ENCODE measurements at places on chromosomes 12 and 14. TPM values are rescaled to one million over a fixed set of nuclear protein-coding genes. Genes with fewer than 3 reads are reported as not detected.

Gene SERPINA1
- total RNA-seq: 2.3 TPM

Gene LRP1-AS
- total RNA-seq: not detected

Gene TBK1
- total RNA-seq: 22.4 TPM

Gene MLF2
- 247 TPM for total RNA-seq

Gene AQP5
- total RNA-seq: not detected

Gene TPPP2
- not detected for total RNA-seq

Gene MUCL1
- total RNA-seq: not detected

- H3K27ac ChIP-seq: no peak overlapping the region
- no peaks in the 10 kb centered on the region for H3K27me3 ChIP-seq
- H3K4me1 ChIP-seq: peaks cover 19% of the 10 kb centered on the region
- no peak overlapping the region for H3K4me3 ChIP-seq
- H3K36me3 ChIP-seq: no peaks in the 10 kb centered on the region
- no peak for DNase-seq
Measured at GRCh38 chr12:90515199-90516175, 439.5 kb downstream of the CCER1 start.

DNA sequence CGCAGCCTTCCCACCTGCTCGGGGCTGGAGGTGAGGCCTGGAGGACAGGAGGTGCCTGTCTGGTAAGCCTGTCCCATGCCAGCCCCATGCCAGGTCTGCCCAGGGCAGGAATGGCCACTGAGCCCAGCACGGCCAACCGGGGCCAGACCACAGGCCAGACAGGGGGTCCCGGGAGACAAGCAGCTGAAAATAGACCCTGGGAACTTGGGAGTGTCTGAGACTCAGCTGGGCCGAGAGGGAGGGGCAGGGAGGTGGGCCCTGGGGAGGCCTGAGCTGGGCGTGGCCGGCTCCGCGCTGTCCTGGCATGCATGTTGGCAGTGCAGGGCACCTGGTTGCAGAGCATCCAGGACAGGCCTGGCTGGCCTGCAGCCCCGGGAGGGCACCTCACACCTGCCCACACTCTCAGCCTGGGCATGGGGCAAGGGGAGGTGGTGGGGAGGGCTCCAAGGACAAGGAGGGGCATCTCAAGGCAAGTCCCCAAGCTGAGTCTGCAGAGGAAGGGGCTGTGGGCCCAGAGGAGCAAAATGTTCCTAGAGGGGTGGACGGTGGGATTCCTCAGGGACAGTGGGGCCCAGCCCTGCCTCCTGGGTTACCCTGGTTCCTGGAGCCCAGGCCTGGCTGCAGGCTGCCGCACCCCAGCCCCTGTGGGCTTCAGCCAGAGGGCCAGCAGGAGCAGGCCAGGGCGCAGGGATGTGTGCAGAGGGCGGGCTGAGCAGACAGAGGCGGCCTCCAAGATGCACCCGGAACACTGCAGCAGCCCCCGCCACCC is 3.2 kb upstream of the CRIP1 start:
- no peak overlapping the region for H3K4me3 ChIP-seq
- peak overlapping the region; percentile 99 for H3K27ac ChIP-seq
- H3K36me3 ChIP-seq: peaks cover 16% of the 10 kb centered on the region
- H3K4me1 ChIP-seq: peaks cover 100% of the 10 kb centered on the region

DNA sequence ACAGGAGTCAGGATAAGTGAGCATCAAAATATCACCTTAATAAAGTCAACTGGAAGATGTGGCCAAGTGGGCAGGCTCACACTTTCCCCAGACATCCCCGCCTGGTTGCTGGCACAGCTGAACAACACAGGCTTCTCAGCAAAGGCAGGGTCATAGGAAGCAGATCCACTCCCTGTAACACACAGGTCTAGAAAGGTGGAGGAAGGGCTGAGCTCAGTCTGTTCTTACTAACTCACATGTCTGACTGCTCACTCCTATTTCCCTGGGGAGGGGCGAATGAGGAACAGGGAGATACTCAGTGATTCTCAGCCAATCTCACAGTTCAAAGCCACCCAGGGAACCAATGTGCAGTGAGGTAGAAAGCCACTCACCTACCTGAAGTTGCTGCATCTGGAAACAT is 45.0 kb upstream of the AMN1 start:
- no peaks in the 10 kb centered on the region for H3K4me1 ChIP-seq
- no peak for DNase-seq
- H3K27me3 ChIP-seq: no peaks in the 10 kb centered on the region

DNA sequence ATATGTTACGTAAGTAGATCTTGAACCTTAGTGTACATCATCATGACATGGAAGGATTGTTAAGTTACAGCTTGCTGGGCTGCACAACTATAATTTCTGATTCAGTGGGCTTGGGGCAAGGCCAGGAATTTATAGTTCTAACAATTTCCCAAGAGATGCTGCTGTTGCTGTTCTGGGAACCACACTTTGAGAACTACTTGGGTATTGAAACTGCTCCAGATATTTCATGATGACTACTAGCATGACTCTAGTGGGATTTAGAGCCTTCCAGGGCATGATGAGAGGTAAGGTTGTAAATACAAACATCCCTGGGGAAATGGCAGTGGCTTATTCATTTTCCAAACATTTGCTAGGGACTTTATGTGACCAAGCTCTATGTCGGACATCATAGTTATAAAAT is 904.8 kb upstream of the SEL1L start:
- H3K27ac ChIP-seq: no peak overlapping the region
- no peaks in the 10 kb centered on the region for H3K4me1 ChIP-seq
- H3K36me3 ChIP-seq: no peaks in the 10 kb centered on the region
- DNase-seq: no peak
- H3K4me3 ChIP-seq: no peak overlapping the region

DNA sequence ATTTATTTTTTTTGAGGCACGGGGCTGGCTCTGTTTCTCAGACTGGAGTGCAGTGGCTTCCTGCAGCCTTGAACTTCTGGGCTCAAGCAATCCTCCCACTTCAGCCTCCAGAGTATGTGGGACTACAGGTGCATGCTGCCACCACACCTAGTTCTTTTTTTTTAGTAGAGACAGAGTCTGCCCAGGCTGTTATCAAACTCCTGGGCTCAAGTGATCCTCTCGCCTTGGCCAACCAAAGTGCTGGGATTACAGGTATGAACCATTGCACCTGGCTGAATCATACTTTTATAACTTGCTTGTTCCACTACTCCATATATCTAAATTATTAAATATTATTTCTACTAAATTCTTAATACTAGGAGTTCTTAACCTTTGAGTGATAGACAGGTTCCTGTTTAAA is 111.6 kb downstream of the BTG1 start:
- H3K4me1 ChIP-seq: peaks cover 83% of the 10 kb centered on the region
- no peak overlapping the region for H3K4me3 ChIP-seq
- no peaks in the 10 kb centered on the region for H3K36me3 ChIP-seq
- H3K27ac ChIP-seq: peak overlapping the region; percentile 86
- no peaks in the 10 kb centered on the region for H3K27me3 ChIP-seq
- no peak for DNase-seq

DNA sequence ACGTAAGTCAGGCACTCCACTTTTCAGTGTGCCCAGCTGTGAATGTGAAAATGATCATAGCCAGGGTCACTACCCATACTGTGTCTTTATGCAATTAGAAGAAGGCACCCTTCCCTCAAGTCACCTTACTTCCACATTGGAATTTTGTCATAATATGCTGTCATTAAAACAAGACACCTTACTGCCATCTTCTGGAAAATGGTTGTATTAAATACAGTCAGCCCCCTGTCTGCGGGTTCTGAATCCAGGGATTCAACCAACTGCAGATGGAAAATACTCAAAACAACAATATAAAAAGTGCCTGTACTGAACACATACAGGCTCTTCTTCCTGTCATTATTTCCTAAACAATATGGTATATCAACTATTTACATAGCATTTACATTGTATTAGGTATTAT is 70.2 kb upstream of the TBX5 start:
- no peak overlapping the region for H3K27ac ChIP-seq
- no peak for DNase-seq
- H3K27me3 ChIP-seq: peaks cover 4% of the 10 kb centered on the region
- peaks cover 16% of the 10 kb centered on the region for H3K4me1 ChIP-seq
- no peaks in the 10 kb centered on the region for H3K36me3 ChIP-seq
- H3K4me3 ChIP-seq: no peak overlapping the region

GRCh38 chr12:25500651-25501050 is 52.4 kb downstream of the LMNTD1 start:
- no peaks in the 10 kb centered on the region for H3K27me3 ChIP-seq
- DNase-seq: no peak
- H3K27ac ChIP-seq: no peak overlapping the region
- no peak overlapping the region for H3K4me3 ChIP-seq
- H3K4me1 ChIP-seq: no peaks in the 10 kb centered on the region

DNA sequence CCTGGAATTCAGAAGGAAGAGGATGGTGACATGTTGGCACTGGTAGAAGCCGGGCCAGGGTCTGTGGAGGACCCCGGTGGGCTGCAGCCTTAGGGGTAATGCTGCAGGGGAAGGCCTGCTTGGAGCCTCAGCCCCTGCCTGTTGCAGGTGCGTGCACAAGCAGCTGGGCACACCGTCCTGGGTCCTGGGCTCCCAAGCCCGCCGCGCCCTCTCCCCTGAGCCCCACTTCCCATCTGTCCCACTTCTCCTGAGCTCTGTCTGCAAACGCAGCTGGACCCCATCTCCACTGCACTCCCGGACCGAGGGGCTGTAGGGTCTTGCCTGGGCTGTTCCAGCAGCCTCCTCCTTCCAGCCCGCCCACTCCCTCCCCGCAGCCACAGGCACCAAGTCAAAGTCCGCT is 116.8 kb downstream of the GLT1D1 start:
- no peak overlapping the region for H3K4me3 ChIP-seq
- no peak overlapping the region for H3K27ac ChIP-seq
- H3K27me3 ChIP-seq: peaks cover 4% of the 10 kb centered on the region
- no peak for DNase-seq

DNA sequence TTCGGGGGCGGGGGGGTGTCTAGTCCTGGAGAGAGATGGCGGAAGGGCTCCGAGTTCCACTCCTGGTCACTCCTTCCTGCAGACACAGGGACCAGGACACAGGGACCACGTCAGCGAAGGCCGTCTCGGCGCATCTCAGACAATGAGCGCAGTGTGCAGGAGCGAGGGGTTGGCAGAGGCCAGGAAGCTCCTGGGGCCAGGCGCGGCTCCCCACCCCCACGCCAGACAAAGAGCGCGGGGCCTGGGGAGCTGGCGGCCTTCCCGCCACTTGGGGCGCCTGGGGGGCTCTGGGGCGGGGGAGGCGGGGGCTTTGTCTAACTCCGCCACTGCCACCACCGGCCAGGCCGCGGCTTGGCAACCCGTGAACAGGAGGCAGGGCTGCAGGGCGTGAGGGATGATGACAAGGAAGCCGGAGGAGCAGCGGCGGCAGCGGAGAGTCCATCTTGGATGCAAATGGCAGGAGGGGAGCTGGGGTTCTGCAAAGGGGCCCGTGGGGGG is 2.2 kb downstream of the CDK2AP1 start:
- no peak for DNase-seq
- H3K27me3 ChIP-seq: no peaks in the 10 kb centered on the region
- peaks cover 28% of the 10 kb centered on the region for H3K36me3 ChIP-seq
- H3K4me3 ChIP-seq: peak overlapping the region; percentile 80
- H3K4me1 ChIP-seq: peaks cover 31% of the 10 kb centered on the region

DNA sequence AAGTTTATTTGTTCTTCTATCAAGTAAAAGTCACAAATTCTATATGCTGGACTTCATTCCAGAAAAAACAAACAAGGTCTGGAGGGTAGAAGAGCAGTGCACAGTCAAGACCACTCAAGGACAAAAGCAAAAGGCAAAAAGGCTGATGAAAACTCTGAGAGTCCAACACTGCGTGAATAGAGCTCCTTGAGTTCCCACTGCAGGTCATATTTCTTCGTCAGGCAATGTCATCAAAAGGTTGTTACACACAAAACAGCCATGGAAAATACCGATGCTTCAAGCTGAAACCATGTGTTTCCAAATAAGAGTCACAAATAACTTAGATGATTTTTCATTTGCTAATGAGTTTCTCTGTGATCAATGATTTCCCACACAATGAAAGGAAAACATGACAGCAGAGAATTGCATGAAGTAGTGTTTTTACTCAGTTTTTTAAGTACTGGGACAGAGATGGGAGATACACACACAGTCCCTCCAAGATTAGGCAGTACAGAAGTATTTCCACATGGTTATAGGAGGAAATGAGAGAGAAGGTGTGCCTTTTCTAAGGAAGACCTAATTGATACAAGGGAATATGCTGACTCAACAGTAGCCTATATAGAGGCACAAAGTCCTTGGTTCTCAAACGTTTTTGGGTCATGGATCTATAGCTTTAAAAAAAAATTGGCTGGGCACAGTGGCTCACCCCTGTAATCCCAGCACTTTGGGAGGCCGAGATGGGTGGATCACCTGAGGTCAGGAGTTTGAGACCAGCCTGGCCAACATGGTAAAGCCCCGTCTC is 177.7 kb downstream of the MED13L start:
- no peak overlapping the region for H3K27ac ChIP-seq
- no peaks in the 10 kb centered on the region for H3K27me3 ChIP-seq
- no peaks in the 10 kb centered on the region for H3K36me3 ChIP-seq

- no peak overlapping the region for H3K27ac ChIP-seq
- DNase-seq: no peak
- no peaks in the 10 kb centered on the region for H3K36me3 ChIP-seq
- H3K4me1 ChIP-seq: peaks cover 10% of the 10 kb centered on the region
- no peak overlapping the region for H3K4me3 ChIP-seq
- H3K27me3 ChIP-seq: no peaks in the 10 kb centered on the region
Measured at GRCh38 chr14:34701808-34702207, 12.6 kb downstream of the CFL2 start.

DNA sequence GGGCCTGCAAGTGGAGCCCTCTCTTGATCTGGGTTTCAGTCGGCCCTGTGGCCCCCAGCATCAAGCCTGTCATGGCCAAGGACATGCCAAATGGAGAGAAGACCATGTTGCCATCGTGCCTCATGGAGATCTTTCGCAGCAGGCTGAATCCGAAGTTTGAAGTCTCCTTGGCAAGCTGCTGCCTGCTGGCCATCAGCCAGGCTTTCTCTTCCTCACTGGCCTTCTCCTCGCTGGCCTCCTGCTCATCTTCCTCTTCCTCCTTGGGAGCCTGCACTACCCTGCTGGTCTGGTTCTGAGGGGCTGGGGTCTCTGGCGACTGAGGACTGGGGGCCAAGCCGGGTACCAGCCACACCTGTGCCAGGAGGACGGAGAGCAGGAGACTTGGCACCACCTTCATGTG is 2.9 kb downstream of the SERPINA10 start:
- no peaks in the 10 kb centered on the region for H3K36me3 ChIP-seq
- H3K27ac ChIP-seq: no peak overlapping the region
- DNase-seq: no peak
- no peak overlapping the region for H3K4me3 ChIP-seq
- H3K4me1 ChIP-seq: no peaks in the 10 kb centered on the region
- no peaks in the 10 kb centered on the region for H3K27me3 ChIP-seq

DNA sequence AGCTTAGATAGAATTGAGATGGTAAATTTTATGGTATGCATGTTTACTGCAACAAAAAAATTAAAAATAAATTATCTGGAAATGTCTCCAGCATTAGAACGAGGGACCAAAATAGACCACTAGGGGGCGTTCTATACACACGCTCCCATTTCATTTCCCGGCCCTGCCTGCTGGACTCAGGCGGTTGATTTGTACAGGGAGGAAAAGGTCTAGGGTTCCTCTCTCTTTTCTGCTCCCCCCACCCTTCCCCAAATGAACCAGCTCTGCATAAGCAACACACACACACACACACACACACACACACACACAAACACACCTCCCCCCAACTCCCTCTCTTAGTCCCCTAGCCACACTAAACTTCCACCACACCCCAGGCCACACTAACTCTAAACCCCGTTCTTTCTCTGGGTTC is 7.8 kb upstream of the DTX1 start:
- no peaks in the 10 kb centered on the region for H3K27me3 ChIP-seq
- no peaks in the 10 kb centered on the region for H3K36me3 ChIP-seq
- H3K4me3 ChIP-seq: no peak overlapping the region
- H3K27ac ChIP-seq: no peak overlapping the region
- DNase-seq: no peak

- H3K27me3 ChIP-seq: no peaks in the 10 kb centered on the region
- no peak for DNase-seq
- H3K36me3 ChIP-seq: no peaks in the 10 kb centered on the region
- peak overlapping the region; percentile 35 for H3K4me3 ChIP-seq
- H3K4me1 ChIP-seq: peaks cover 41% of the 10 kb centered on the region
Measured at GRCh38 chr12:46659824-46660223, 166.0 kb downstream of the SLC38A4 start.

Measured in esophagus muscularis mucosa (tissue), 4 donors.